Stomach (tissue), 19 donors: ENCODE measurements at places on chromosomes 3 and 15.

DNA sequence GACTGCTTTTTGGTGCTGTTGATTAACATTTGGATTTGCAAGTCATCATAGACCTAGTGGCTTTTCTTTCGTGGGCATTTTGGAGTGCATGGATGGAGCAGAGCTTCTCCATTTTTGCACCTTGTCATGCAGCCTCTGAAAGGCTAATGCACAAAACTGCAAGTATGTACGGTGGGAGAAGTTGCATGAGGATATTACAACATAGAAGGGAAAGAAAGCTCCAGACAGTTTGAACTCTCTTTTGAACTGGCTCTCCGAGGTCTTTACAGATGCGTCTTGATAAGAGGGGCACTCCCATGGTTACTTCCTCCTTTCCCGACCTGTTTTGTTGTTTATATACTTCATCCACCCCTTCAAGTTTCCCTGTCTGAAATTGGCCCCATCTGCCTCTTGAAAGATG is 147.1 kb upstream of the GBE1 start:
- DNase-seq: no peak

DNA sequence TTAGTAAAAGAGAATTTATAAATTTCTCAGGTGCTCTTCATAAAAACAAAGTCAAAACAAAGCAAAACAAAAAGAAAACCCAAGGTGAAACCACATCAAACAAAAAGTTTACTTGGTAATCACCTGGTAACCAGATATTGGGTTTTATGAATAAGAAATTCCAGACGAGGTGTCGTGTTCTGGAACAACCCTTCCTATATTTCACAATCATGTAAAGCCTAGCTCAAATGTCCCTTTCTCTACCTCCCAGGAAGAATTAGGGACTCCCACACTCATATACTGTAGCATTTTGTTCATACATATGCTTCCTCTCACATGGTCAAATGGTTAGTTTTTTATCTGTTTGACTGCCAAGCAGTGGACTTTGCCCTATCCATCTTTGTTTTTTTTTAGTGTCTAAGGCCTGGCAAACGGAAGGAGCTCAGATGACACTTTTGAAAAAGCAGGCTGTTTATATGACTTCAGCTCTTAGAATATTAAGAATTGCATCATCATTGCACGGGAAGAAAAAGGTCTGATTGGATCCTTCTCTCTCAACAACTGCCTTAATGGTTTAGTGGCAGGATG is 326.7 kb upstream of the TBL1XR1 start:
- peak; percentile 33 for DNase-seq

- DNase-seq: no peak
Observed at GRCh38 chr15:74616996-74617395, 1.4 kb downstream of the CLK3 start.

DNA sequence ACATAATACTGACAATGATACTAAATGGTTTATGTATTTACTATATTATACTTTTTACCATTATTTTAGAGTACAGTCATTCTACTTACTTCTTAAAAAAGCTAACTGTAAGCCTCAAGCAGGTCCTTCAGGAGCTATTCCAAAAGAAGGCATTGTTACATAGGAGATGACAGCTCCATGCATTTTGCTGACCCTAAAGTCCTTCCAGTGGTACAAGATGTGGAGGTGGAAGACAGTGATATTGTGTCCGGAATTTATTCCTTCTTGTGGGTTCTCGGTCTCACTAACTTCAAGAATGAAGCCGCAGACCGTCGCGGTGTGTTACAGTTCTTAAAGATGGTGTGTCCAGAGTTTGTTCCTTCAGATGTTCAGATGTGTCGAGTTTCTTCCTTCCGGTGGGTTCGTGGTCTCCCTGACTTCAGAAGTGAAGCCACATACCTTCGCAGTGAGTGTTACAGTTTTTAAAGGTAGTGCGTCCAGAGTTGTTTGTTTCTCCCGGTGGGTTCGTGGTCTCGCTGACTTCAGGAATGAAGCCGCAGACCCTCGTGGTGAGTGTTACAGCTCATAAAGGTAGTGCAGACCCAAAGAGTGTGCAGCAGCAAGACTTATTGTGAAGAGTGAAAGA is 20.9 kb downstream of the AVEN start:
- peak; percentile 29 for DNase-seq

- peak; percentile 58 for DNase-seq
Observed at GRCh38 chr15:90388462-90389380, 679 bp downstream of the IQGAP1 start.

GRCh38 chr3:195441476-195441991 is 1.3 kb downstream of the ACAP2 start:
- no peak for DNase-seq

GRCh38 chr3:131004603-131005002 is 22.0 kb downstream of the ASTE1 start:
- DNase-seq: no peak
